ENCODE measurements at places on chromosomes 2 and 18.

DNA sequence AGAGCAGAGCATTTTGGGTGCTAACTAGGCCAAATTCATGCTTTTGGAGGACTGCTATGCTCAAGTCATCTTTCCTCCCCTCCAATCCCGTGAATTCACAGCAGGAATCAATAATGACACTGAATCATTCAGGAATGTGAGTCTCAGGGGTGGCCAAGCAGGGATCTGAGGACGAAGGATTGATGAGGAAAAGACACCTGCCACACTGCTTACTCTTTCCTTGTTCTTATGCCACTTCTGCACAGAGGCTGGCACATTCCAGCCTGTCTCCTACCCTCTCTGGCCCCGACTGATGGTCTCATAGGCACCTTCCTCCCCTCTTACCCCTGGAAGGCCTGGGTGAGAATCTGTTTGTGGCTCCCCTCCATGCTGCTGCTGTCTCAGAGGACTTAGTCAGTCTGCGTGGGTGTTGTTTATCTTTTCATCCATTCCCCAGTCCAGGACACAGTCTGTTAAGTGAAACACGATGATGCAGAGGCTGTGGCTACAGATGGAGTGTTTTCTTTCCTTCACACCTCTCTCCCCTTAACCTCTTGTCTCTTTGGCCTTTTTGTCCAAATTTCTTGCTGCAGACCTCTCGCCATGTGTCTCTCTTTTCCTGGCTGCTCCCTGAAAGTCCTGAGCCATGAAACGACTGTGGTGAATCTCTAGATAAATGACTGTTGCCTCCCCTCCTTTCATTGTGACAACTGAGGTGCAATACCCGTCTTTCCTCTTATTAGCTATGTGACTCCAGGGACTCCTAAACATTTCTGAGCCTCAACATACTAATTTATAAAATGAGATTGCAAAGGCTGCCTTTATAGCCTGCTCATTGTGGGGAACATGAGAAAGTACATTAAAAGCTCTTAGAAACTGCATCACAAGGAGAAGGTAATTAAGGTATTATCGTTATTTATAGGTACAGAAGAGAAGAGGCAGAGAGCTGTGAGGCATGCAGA is 86.9 kb downstream of the RDH14 start:
- no peak for DNase-seq

- no peak for DNase-seq
Measured at GRCh38 chr18:12028040-12028628, 46.8 kb downstream of the IMPA2 start.

- DNase-seq = no peak
Measured at GRCh38 chr2:156800781-156801361, 364.7 kb downstream of the GPD2 start.

DNA sequence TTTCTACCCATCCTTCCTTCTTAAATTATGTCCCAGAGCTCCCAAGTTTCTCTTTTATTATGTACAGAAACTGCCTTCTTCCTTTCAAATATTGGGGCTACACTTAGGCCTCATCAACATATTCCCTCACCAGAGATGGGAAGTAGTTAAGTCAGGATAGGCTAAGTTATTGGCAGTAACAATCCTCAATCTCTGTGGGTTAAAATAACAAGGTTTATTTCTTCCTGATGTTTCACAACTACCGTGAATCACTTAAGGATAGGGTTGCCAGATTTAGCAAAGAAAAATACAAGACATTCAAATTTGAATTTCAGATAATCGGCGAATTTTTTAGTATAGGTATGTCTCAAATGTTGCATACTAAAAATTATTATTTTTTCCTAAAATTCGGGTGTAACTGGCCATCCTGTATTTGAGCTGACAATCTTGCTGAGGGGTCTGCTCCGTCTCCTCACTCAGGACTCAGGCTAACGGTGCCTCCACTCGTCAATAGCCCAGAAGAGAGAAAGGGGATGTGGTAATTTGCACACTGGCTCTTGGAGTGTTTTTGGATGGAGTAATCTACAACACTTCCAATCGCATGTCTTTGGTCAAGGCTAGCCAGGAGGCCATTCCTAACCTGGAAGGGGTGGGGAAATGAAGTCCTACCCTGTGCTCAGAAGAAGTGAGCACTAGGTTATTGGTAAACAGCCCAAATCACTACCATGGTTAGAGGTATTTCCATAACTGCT is 91.7 kb downstream of the ACTR3 start:
- DNase-seq = no peak

DNA sequence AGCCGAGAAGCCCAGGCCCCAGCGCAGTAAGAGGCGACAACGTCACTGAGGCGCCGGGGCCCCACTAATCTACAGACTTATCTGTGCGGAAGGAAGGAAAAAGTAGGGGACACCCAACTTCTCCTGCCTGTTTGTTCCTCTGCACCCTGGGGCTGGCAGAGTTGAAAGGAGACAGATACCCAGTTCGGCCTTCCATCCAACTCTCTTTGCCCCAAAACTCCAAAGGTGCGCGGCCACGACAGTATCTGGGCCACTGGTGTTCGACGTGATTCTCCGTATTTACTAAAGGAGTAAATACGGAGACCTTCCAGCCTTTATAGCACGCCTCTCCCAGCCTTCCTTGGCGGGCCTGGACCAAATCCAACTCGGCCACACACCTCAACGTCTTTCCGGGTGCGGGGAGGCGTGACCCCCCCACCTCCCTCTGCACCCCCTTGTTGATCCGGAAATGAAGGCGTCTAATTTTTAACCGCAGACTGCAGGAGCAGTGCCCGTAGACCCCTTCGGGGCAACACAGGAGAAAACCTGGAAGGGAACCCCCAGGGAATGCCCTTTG is 1.6 kb downstream of the SMAD7 start:
- peak; percentile 49 for DNase-seq

DNA sequence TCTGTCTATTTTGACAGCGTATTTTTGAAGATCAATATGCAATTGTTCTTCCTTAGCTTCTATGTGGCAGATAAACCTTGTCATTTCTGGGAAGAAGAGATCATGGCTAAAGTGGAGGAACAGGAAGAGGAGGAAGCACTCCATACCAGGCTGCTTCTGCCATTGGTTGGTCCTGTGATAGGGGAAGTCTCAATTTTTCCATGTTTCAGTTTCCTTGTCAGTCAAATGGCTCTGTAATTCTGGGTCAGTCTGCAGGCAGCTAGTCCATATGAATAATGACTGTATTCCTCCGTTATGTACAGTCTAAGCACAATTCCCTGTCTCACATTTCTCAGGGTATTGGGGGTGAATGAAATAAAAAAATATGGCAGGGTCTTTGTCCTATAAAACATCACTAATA is 277.6 kb upstream of the CXCR4 start:
- DNase-seq = no peak

DNA sequence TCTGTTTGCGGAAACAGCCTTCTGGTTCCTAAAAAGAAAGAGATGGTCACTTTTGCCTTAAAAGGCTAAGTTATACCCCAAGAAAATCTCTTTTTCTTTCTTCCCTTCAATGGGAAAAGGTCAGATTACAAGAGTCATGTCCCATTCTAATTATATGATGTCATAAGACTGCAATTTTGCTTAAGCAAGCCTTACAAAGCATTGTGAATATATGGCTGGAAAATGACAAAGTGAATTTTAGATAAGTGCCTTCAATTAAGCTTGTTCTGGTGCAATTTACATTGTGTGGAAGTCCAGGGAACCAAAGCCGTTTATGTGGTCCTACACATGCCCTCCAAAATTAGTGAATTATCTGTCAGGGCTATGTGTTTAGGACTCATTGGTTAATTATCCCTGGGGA is 7.6 kb upstream of the BMP10 start:
- no peak for DNase-seq

- DNase-seq = no peak
Measured at GRCh38 chr2:126731353-126731752, 75.4 kb downstream of the GYPC start.

DNA sequence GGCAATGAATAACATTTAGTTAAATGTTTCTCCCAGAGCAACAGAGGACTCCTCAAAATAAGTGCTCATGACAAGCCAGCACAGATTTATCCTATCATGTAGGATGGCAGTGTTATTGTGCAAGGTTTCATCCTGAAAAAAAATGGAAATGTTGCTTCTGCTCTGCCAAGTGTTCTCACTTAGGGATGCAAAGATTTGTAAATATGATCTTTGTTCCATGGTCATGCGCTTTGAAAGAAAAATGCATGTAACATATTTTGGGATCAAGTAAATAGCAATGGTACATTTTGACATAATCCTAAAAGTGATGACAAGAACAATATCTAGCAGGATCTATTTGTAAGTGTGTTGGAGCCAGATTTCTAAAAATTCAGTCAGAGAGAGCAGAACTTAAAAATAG is 229.5 kb upstream of the CCDC150 start:
- no peak for DNase-seq

GRCh38 chr2:75416420-75417342 is 144.1 kb downstream of the EVA1A start:
- DNase-seq = no peak

- DNase-seq = no peak
Measured at GRCh38 chr2:82169379-82169778, 1864.8 kb upstream of the LRRTM1 start.

DNA sequence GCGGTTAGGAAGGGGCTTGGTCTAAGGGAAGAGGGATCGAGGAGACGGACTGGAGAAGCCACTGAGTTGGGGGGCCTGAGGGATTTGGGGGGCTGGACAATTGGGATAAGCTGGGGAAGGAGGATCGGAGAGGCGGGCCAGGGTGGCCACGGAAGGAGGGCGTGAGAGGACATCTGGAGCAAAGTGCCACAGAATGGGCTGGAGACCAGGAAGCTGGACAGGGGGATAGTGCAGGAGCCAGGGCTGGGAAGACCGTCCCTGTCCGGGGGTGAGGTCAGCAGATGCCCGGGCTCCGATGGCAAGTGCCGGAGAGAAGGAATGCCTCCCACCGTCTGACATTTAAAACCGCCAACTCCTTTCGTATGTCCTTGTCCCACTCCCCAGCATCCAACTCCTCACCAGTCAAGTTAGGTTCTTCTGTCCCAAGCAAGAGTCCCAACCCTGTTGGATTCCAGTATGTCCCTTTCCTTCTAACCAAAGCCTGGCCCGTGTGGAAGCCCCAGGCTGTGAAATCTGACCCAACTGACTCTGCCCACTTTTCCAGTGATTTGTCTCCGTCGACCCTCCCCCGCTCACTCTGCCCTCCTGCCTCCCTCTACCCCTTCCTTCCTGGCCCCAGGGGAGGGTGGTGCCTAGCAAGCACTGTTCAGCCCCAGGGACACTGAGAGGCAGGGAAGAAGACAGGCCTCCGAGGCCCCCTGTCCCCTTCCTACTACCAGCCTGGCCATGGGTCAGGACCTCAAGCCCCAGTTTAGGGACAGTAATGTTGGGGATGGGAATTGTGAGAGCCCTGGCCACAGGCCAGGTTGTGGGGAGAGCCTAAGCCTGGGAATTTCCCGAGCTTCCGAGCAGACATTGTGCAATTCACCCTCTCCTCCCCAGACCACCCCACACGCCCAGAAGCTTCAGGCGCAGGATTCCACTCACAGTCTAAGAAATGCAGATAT is 31.5 kb upstream of the TMBIM1 start:
- DNase-seq = peak; percentile 54

DNA sequence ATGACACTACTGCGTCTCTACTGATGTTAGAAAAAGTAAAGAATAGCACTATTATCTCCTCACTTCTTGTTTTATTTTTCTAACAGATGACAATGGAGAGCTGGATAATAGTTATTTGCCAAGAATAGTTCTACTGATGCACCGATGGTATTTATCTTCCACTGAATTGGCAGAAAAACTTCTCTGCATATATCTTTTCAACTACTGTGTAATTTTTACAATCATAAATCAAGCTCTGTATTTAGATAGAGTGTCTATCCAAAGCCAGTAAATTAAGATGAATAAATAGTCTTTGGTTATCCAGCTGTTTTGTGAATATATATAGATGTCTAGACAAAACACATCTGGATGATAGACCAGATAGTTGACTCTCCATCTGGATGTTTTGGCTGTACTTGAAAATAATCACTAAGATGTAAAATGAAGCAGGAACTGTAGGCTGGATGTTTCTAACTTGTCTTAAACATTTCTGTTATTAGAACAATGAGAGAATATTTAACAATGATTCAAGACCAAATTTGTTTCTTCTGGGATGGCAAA is 40.1 kb downstream of the RASGRP3 start:
- no peak for DNase-seq

- no peak for DNase-seq
Measured at GRCh38 chr2:233476651-233477547, 89.7 kb downstream of the USP40 start.

DNA sequence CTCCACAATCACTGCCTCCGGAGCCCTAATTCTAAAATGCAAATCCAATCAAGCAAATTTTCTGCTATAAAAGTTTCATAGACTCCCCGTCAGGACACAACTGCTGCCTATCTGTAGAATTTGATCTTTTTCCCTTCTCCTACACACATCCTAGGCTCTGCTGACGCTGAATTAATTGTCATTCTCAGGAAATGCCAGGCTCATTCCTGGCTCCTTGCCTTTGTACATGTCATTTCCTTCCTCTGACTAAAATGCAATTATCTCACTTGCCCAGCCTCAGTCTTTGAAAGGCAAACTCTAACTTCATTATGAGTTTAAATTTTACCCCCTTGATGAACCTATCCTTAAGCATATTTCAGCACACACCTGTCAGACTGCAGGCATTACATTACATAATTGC is 844.9 kb upstream of the CRIM1 start:
- no peak for DNase-seq

DNA sequence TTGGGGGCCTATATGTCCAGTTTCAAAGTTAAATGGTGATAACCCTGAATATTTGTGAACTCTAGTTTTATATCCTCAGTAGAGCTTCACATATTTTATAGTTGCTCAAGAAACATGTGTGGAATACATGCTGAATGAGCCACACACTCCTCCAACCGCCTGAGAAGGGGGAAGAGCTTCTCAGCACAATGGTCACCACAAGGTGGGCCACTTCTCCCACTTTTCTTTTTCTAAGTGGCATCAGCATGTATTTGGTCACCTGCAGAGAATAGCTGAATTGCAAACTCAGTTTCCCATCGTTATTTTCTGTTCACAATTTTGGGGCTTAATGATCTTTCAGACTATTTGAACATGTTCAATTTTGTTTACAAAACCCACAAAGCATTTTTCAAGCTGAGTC is 340.5 kb downstream of the PARD3B start:
- no peak for DNase-seq

- no peak for DNase-seq
Measured at GRCh38 chr2:100813527-100813926, 6.4 kb upstream of the NPAS2 start.

DNA sequence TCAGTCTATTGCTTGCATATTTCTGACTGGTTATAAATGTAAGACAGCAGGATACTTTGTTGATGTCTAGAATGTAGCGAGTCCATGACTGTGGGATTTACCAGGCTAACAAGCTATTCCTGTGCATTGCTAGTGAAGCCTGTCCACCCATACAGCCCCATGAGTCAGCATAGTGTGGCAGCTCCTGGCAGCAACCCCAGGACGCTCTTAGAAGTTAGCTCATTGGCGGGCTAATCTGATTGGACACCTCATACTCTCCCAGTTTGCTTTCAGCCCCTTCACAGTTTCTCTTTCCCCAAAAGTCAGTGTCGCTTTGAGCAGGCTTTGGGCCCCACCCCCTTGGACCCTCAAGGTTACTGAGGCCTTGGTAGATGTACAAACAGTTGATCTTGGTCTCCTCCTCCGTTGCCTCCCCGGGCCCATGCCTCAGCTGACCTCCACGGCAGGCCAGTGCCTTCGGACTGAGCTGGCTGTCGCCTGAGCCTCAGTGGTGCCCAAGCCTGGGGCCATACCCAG is 48.0 kb downstream of the COA5 start:
- DNase-seq = no peak

- DNase-seq = peak; percentile 66
Measured at GRCh38 chr2:241391892-241392665, 36.0 kb downstream of the FARP2 start.

- peak; percentile 59 for DNase-seq
Measured at GRCh38 chr2:190318931-190319554, 583 bp downstream of the HIBCH start.

- DNase-seq = no peak
Measured at GRCh38 chr2:96329874-96330273, 4.8 kb downstream of the ITPRIPL1 start.
